MG63 (cell line): ENCODE measurements at places on chromosomes 12 and 14. TPM values are rescaled to one million over a fixed set of nuclear protein-coding genes. Genes with fewer than 3 reads are reported as not detected.

KRT77 gene
- total RNA-seq: not detected in 2 replicates

TAS2R31 gene
- total RNA-seq: 1.8 TPM in 1 of 2 replicates, not detected in the other

CRACR2A gene
- total RNA-seq: 9.5 and 13.8 TPM in 2 replicates

LTB4R gene
- total RNA-seq: 1.4 and 1.5 TPM in 2 replicates

PTGDR gene
- total RNA-seq: not detected in 2 replicates

POLR3B gene
- total RNA-seq: 7.1 and 7.7 TPM in 2 replicates
